Astrocyte of the spinal cord (primary cell): ENCODE measurements at places on chromosomes 16 and 17.

GRCh38 chr17:77778636-77779489, 179.6 kb upstream of the TNRC6C start:
- no peak for DNase-seq

DNA sequence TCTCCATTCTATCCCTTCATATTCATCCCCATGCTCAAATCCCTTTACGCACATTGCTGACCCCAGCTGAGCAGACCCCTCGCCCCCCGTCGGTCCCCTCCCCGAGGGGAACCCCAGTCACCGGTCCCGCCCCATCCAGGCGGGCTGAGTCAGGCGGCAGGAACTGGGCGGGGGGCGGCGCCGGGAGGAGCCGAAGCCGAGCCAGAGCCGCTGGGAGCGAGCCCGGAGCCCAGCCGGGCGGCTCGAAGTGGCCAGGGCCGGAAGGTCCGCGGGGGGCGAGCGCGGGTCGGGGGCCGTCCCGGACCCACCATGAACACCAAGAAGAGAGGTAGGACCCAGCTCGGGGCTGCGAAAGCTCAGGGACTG, 8.6 kb downstream of the RIPOR1 start:
- no peak for DNase-seq

- DNase-seq, result no peak
Observed at GRCh38 chr16:4327386-4328045, 11.6 kb downstream of the GLIS2 start.

GRCh38 chr17:50843150-50843905, 7.9 kb downstream of the WFIKKN2 start:
- DNase-seq, result no peak

DNA sequence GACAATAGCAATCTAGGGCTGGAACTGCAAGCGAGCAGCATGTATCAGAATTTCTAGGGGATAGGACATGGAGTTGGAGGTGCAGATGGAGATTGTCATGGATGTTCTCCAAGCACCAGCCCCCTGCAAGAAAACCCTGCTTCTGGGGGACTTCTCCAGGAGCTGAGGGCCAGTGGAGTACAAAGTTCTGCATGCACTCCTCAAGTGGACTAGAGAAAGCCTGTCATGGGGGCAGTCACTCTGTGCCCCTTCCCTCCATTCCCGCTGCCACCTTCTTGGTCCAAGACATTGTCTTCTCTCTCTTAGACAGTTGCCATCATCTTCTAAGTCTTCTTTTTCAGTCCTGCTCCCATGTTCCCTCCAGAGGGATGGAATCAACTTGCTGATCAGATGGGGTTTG, 87.9 kb downstream of the AIPL1 start:
- DNase-seq, result no peak

- no peak for DNase-seq
Observed at GRCh38 chr16:51888016-51888415, 658.9 kb downstream of the TOX3 start.

- no peak for DNase-seq
Observed at GRCh38 chr16:17238285-17239028, 232.3 kb downstream of the XYLT1 start.

DNA sequence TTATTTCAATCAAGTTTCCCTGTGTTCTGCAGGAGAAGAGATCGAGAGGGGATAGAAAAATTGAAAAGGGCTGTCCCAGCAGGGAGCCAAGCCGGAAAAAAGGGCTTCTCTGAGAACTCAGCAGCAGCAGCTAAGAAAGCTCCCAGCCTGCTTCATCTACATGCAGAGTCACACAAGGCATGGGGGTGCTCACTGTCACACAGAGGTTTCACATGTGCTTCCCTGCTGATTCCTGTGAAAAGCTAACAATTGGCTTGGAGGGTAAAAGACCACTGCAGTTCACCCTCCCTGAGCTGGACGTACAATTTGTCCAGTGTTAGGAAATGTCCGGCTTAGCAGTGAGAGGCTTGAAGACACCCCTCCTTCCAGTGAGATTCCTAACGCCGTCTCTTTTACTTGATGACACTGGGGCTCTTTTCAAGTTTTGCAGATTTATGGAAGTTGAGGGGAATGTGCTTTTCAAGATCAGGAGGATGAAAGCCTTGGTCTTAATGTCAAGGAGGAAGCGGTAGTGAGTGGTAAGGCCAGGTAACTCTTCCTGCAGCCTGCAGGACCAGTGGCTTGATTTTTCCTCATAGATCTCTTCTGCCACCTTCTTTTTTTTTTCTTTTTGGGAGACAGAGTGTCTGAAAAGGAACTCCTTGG, 85.6 kb downstream of the WNT3 start:
- DNase-seq, result peak; percentile 10
